Cortex of kidney (tissue), 1 donor: ENCODE measurements at places on chromosomes 1 and 21.

DNA sequence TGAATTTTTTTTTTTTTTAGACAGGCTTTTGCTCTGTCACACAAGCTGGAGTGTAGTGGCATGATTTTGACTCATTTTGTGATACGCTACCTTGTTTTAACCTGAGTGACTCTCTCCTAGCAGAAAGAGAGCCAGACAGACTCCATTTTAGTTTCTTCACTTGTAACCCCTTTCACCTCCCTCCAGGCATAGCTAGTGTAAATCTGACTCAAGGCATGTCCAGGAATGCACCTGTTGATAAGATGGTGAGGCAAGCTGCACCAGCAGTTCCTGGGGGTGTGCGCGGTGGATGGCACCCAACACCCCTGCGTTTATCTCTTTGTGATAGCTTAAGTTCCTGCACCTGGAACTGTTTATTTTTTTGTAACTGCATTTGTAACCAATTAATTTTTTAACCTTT lies 4.7 kb upstream of the PHACTR4 start:
- DNase-seq = no peak

- DNase-seq = no peak
Observed at GRCh38 chr1:47527653-47528272, 89.9 kb downstream of the FOXD2 start.

DNA sequence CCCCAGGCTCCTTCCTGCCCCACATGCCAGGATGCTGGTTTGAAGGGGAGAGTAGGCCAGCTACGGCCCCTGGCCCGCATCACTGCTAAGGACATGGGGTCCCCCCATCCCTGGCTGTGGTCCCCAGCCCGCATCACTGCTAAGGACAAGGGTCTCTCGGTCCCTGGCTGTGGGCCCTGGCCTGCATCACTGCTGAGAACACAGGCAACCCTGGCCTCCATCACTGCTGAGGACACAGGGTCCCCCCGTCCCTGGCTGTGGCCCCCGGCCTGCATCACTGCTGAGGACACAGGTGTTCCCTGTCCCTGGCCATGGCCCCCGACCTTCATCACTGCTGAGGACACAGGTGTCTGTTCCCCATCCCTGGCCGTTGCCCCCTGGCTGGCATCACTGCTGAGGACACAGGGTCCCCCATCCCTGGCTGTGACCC lies 448 bp upstream of the OBSCN start:
- no peak for DNase-seq

GRCh38 chr1:225651872-225652728 lies 823 bp downstream of the ENAH start:
- DNase-seq = no peak

DNA sequence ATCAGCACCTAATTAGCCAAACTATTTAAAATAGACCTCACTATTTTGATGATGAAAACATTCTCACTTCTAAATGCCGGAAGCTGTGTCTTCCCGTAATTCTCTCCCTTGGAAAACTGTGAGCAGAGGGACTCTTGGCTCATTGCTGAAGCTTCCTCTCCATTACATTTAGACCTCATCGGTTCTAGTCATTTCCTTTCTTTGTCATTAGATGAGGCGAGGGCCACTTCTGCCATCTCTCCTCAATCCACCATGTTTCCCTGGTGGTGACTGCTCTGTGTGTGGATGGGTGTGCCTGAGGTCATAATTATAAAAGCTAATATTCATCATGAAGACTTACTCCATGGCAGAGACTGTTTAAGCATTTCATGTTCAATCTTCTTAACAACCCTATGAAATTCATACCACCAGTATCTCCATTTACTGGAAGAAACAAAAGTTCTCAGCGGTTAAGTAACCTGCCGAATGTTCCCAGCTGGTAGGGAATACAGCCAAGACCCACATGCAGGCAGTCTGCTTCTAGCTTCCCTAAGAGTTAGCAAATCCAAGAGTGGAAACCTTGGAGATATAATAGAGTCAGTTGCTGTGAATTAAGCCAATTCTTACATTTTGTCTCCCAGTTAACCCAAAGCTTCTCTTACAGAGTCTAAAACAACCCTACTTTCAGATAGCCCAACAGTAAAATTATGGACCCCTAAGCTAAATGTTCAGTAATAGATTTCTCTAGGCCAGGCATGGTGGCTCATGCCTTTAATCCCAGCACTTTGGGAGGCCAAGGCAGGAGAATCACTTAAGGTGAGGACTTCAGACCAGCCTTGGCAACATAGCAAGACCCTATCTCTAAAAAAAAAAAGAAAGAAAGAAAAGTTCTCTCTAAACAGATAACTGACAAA lies 156.2 kb downstream of the ZBTB18 start:
- no peak for DNase-seq

DNA sequence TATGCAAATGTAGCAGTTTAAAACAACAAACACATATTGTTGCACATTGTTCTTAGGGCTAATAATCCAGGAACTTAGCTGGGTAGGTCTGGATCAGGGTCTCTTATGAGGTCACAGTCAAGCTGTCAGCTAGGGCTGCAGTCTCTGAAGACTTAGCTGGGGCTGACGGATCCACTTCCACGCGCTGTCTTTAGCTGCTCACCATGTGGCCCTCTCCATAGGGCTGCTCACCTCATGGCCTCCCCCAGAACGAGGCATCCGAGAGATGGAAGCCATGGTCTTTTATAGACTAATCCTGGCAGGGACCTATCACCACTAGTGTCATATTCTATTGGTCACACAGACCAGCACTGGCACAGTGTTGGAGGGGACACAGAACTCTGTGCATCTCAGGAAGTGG lies 8.7 kb upstream of the OXCT2 start:
- DNase-seq = no peak

DNA sequence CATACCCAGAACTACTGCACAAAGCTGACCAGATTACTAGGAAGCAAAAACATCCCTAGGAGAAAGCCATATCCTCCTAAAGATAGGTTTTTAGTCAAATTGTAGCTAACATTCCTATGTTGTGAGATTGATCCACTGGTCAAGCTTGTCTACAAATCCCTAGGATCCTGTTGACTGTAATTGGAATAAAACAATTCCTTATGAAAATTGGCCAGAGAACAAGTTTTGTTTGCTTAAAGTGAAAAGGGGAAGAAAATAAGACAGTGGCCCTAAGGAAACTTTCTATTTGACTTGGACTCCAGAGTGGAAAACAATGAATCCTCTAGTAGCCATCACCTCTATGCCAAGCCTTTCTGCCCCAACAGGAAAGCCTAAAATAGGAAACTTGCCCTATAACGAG lies 645.2 kb upstream of the USP24 start:
- DNase-seq = no peak

DNA sequence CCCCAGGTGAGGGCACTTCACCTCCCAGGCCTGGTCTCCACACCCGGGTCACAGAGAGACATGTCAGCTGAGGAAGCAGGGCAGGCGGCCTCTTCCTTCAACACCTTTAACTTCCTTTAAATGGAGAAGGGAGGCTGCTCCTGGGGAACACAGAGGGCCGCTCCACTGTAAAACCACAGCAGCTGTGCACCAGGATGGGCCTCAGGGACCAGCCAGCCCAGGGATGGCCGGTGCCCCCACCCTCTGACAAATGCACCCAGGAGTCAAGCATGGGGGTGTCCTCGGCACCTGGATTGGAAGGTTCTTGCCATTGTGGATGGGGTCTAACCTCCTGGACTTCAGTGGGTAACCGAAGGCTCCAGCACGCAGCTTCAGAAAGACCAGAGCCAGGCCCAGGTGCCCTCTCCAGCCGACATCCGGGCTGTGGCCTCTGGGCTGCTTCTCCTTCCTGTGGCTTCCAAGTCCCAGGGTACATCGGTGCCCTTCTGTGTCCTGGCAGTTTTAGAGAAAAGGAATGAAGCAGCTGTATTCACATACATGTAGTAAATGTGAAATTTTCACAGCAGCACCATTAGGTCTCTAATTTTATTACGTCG lies 121.7 kb upstream of the COL6A1 start:
- DNase-seq = no peak

- no peak for DNase-seq
Observed at GRCh38 chr1:22932803-22933470, 39.7 kb downstream of the LACTBL1 start.

- DNase-seq = no peak
Observed at GRCh38 chr1:198174297-198174696, 17.5 kb downstream of the NEK7 start.

DNA sequence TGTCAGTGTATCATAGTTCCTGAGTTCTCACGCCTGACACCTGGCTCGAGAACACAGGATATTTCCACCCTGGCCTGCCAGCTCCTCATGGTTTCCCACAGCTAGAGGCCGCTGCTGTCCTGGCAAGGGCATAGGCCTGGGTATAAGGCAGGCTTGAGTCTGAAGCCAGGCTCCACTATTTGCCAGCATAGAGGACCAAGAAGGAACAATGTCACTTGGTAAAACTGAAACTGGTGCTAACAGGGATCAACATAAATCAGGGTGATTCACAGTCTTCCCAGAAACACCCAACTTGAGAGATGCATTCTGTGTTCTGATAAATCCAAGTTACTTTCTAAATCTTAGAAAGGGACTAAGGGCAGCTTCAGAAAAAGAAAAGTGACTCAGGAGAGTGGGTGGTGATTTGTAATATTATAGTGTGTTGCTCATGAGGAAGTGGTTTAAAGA lies 6.9 kb upstream of the S100A2 start:
- no peak for DNase-seq

DNA sequence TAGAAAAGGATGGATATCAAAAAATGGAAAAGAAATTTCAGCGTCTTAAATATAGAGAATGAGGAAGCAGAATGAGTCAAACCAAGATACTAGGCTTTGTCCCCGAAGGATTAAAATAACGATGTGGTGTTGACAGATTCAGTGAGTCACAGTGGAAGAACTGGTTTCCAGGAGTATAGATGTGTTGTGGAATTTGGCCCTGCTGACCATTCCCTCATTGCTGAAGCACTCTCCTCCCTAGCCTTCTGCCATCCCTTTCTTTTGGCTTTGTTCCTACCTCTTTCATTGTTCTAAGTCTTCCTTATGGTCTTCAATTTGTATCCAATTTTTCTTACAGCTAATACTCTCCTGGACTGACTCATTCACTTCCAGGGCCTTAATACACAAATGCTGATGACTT lies 23.1 kb upstream of the USP25 start:
- DNase-seq = no peak

DNA sequence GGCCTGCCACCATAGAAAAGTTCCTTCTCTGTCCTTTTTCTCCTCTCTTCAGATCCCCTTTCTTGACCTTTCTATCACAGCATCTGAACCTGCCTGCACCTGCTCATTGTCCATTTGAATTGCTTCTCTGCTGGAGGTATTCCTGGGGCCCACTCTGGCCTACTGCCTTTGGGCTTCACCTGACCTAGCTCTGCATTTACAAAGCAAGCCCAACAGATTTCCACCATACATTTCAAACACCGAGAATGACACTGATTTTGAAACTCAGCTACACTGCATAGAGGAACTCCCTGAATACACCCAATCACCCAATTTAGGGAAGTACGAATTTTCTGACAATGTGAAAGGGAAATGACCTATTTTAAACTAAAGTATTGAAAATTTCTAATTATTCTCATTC lies 284.5 kb upstream of the USP25 start:
- DNase-seq = no peak

DNA sequence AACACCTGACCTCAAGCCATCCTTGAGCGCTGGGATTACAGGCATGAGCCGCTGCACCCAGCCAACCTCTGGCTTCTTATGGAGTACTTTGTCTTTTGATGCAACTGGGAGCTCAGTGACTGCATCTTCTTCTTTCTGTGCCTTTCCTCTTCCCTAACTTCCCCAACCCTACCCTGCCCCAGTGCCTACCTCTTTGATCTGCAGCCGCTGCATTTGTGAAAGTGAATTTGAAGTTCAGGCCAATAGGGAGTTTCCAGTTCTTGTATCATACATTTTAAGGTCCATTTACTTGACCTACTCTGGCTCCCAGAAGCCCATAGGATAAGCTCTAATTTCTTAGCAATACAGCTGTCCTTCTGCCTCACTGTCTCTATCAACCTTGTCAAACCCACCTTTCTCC lies 52.2 kb downstream of the KCNC4 start:
- no peak for DNase-seq

DNA sequence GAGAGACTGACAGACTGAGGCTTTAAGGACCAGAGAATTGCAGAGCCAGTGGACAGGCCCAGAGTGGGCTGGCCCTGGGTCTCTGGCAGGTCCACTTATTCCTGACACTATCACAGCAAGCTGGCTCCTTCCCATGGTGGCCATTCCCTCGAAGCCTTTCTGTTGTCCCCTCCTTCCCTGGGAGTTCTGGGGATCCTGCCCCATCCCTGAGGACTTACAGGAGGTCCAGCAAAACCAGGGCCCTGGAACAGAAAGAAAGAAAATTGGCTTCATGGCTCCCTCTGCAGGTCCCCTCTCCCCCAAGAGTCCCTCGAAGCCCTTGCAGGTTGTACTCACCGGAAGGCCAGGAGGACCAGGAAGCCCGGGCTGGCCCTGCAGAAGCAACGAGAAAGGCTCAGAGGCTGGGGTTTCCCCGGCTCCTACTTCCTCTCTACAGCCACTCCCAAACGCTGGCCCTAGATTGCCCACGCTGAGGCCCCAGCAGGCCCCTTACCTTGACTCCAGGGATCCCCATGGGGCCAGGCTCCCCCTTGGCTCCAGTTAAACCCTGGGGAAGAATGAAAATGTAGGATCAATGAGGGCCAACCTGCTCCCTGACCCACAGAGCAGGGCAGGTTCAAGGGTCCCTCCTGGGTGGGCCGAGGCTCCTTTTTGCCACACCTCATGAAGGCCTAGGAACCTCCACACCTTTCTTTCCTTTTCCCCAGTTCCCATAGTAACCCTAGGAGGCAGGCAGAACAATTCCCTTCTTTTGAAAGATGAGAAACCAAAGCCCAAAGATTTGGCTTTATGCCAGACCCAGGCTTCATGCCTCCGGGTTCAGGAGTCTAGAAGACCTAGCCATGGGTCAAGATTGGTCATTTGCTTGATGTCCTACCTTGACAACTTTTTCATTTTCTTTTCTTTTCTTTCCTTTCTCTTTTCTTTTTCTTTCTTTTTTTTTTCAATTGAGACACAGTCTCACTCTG lies 4.6 kb downstream of the COL9A2 start:
- no peak for DNase-seq

DNA sequence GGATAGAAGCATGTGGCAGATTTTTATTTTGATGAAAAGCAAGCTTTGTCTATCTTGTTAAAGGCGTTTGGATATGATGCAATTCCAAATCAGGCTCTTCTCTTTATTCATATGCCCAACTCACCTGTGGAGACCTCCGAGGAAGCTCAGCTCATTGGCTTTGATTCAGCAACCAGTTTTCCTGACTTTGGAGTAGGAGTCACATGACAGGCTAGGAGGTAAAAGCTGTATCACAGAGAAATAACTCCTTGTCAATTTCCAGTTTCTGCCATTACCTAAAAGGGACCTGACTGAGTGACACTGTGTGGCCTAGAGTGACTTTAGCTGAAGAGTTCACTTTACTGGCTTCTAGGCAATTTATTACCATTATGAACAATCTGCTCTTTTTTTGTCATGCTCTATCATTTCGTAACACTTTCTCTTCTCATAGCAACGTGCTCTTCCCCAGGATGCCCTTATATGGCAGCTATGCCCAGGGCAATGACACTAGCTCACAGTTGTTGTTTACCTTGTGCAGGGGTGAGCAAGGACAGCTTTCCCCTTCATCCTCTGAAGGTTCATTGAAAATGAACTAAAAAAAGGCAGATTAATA lies 107.2 kb downstream of the KCNK1 start:
- DNase-seq = no peak
